T-helper 22 cell (primary cell): ENCODE measurements at places on chromosomes 6 and 20.
A peak's percentile ranks its signal among the peaks of the same experiment; 100 is the strongest.

GRCh38 chr6:26576929-26577719, 19.6 kb upstream of the ABT1 start:
- DNase-seq, result peak; percentile 35

GRCh38 chr20:6420336-6420735, 297.5 kb upstream of the FERMT1 start:
- DNase-seq, result no peak

GRCh38 chr6:110039981-110040383, 61.9 kb downstream of the GPR6 start:
- no peak for DNase-seq

DNA sequence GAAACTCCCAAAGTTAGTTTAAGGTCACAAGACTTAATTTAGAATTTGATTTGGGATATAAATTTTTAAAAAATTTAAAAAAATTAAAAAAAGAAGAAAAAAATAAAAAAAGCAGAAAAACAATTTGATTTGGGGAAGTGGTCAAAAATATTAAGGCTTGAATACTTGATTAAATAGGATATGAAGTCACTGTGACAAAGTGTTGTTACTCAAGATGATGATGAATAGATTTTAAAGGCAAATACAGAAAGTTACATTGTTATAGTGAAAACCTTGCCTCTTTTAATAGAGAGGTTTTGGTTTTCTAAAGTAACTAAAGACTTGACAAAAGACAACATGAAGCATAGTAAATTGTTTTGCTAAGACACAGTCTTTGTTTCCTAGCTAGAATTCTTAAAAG, 7.2 kb downstream of the CST9 start:
- DNase-seq, result no peak

- DNase-seq, result no peak
Measured at GRCh38 chr20:24984961-24985640, 7.5 kb downstream of the APMAP start.

DNA sequence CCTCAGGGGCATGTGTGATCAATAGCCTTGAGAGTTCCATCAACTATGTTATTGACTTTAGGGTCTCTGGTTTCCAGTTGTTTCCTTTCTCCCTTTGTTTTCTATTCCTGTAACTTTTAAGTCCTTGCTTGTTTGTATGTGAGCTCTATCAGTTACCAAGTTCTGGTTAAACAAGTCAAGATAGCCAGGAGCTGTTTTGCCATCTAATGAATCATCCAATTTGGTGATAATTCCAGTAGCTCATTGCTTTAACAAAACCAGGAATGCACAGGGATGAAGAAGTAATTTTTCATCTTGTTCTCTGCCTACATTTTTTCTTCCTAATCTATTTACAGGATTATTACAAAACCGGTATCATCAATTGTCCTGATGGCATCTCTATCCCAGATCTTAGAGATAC, 36.5 kb downstream of the KCTD20 start:
- no peak for DNase-seq

GRCh38 chr6:3209114-3210023, 18.1 kb downstream of the TUBB2B start:
- DNase-seq, result no peak

GRCh38 chr6:18371010-18371409, 16.1 kb upstream of the RNF144B start:
- DNase-seq, result no peak

DNA sequence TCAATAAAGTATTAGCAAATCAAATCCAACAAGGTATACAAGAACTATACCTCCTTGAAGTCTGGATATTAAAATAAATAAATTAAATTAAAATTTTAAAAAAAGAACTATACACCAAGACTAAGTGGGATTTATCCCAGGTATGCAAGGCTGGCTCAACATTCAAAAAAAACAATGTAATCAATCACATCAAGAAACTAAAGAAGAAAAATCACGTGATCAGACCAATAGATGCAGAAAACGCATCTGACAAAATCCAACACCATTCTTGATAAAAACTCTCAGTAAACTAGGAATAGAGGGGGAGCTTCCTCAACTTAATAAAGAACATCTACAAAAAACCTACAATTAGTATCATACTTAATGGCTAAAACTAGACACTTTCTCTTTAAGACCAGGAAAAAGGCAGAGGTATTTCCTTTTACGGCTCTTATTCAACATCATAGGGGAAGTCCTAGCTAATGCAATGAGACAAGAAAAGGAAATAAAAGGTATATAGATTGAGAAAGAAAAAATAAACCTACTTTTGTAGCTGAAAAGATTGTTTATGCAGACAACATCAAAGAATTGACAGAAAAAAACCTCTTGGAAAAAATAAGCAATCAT, 35.0 kb downstream of the RANBP9 start:
- DNase-seq, result no peak

GRCh38 chr6:13666194-13667105, 45.2 kb downstream of the RANBP9 start:
- DNase-seq, result no peak

- DNase-seq, result no peak
Measured at GRCh38 chr20:54078296-54078984, 8.0 kb upstream of the BCAS1 start.

- no peak for DNase-seq
Measured at GRCh38 chr6:16306334-16306733, 67.9 kb downstream of the GMPR start.

DNA sequence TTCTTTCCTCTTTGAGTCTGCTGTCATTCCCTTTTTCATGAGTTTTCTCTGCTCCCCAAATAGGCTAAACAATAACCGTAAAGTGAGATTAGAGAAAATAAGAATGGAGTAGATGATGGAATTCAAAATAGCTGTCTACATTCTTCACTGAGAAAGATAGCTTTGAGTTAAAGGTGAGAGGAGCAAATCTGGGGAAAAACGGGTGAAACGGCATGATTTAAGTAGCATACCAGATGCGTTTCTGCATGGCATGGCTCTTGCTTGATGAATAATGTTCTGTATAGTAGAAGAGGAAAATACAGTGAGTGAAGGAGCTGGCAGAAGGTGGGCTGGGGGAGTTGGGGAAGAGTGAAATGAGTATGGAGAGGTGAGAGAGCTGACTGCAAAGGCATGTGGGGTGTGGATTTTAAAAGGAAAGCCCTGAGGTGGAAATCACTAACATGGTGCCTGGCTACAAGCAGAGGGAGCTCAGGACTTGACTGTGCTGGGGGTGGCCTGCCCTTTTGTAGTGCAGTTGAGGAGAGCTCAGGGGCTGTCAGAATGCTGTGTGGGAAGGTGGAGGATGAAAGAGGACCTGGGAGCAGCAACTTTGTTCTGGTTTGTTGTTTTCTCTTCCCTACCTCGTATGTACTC, 8.8 kb downstream of the BICRAL start:
- no peak for DNase-seq
